Kidney capillary endothelial cell (primary cell): ENCODE measurements at places on chromosomes 5 and 9.

DNA sequence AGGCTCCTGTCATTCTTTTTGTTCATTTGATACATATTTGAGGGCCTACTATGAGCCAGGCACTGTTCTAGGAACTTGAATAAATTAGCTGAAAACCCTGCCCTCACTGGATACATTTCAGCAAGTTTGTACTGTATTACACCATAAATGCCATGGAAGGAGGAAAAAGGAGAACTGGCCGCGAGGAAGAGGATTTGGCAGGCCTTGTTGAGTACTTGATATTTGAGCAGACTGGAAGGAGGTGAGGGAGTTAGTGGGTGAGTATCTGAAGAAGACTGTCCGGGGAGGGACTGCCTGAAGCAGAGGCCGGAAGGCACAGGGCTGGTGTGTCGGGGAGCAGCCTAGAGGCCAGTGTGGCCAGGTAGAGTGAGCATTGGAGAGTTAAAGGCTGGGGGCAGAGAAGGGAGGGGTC, 4.5 kb downstream of the SNX30 start:
- DNase-seq: no peak

GRCh38 chr9:17750269-17750668, 171.4 kb downstream of the SH3GL2 start:
- no peak for DNase-seq

GRCh38 chr9:111362526-111362925, 32.5 kb upstream of the OR2K2 start:
- no peak for DNase-seq

DNA sequence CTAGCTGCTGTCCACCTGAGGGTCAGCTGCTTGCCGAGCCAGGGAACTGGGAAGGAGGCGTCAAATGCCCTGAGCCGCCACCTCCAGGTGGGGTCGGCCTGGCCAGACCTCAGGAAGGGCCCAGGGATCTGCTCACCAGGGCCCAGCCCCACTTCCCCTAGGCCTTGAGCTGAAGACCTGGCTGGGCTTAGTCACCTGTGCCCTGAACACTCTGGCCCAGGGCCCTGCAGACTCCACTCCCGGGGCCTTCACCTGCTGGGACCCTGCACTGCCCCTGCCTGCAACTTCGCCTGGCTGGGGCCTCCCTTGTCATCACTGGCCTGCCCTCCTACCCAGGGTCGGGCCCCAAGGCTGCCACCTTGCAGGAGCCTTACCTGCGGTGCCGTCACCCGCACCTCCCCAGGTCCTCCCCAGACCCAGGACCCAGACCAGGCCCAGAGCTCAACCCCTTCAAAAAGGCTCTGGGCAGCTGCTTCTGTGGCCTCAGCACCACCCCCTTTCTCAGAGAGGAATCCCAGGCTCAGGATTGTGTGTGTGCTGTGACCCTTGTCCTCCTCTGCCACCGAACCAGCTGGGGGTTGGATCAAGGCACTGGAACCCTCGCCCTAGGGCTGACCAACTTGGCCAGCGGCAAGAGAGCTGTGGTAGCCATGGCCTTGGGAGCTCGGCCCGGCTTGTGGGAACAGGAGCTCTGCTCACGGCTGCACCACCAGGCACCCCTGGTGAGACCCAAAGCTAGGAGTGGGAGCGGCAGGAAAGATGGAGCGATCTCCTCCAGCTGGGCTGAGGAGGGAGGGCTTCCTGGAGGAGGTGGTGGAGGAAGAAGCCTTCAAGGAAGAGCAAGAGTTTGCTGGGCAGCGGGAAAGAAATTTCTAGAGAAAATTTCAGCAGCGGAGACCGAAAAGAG, 1.2 kb upstream of the NELFB start:
- no peak for DNase-seq

GRCh38 chr5:40391642-40392041, 288.1 kb upstream of the PTGER4 start:
- DNase-seq: peak; percentile 10

DNA sequence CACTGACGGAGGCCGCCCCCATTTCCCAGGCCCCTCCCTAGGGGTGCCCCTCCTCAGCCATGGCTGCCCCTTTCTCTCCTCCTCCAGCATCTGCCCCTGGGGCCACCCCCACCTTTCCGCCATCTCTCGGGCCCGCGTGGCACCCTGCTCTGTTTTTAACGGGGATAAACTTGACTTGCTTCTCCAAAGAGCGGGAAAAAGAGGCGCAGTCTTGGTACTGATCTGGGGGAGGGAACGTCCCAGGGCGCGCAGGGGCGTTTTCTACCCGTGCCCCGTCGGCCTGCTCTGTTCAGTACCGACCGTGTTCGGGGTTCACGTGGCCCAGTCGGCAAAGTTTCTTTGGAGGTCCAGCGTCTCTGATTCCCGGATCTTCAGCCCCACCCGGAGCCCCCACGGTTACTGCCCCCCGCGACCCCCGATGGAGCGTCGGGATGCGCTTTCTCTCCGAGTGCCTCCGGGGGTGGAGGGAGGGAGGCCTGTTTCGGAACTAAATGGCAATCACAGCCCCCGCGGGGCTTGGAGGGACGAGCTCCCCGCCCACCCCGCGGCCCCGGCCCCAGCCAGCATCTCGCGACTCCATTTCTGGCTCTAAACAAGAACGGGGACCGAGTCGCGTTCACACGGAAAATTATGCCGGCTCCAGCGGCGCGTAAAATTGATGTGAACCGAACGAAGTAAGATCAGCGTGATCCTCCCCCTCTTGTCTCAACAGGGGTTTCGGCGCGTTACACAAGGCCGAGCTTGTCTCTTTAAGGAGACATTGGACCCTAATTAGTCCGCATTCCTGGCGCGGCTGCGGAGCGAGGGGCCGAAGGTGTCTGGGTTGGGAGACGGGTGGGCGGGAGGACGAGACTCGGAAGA, 1.1 kb upstream of the TLE4 start:
- DNase-seq: no peak

DNA sequence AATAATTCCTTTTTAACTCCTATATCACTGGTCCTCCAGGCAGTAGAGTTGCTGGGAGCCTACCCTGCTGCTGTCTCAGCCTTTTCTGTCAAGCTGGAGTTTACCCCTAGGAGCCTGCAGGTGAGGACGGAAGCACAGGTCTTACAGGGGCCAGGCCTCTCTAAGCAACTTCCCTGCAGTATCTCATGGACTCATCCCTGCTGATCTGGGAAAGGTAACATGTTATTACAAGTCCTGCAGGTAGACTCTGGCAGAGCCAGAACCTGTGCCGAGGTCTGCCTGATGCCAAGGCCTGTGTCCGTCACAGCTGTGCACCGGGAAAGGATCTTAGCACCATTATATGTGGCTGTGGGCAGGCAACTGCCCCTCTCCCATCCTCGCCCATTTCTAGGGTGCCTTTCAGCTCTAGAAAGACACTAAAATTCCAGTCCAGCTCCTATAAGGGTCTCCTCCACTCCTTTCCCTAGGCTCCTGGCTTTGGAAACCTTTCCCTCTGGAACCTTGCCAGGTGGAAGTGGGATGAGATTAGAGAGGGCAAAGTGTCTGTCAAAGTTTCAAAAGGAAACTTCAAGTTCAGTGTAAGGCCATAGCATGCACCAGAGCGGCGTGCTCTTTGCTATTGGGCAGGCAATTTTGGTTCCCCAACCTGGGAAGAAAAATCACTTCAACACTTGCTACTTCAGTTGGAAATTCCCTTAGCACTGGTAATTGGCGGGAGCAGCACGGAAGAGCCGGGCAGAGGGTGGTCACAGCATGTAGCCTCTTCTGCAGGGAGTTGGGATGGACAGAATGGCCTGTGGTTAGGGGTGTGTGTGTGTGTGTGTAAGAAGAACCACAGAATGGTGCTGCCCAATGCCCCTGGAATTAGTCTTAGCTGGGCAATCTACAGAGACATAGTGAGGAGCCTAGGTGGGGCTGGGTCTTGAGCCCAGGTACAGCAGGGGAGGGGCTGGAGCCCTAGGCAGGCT, 17.5 kb downstream of the TMEM171 start:
- DNase-seq: no peak

- peak; percentile 46 for DNase-seq
These were observed 3.3 kb downstream of the ASTN2 start for GRCh38 chr9:117411547-117411946.

- DNase-seq: no peak
These were observed 75.8 kb downstream of the INIP start for GRCh38 chr9:112642126-112642525.

DNA sequence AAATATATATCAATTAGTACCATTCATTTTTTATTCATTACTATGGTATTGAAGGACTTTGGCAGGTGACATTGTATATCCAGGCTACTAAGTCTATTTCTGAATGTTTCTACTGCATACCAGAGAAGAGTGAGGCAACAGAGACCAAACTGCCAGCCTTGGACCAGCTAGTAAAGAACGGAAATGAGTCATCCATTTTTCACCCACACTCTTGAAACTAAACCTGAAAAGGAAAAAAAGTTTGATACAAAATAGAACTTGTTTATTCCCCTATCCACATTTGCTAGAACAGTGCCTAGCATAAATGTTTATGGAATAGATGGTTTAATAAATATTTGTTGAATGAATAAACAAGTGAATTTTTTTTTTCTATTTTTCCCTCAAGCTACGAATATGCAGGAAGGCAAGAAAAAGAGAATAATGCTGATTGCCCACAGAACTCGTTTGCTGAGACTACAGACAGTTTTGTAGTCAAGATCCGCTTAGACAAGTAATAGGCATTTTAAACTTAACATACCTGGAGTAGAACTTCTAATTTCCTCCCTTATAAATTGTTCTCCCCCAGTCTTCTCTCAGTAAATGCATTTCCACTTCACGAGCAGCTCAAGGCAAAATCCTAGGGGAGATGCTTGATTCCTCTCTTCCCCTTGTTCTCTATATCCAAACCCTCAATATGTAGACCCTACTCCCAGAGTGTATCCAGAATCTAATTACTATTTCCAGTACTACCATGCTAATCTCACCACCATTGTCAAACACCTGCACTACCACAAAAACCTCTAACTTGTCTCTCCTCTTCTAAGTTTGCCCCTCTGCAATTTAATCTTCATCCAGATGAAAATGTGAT, 146.2 kb upstream of the RASA1 start:
- peak; percentile 90 for DNase-seq

DNA sequence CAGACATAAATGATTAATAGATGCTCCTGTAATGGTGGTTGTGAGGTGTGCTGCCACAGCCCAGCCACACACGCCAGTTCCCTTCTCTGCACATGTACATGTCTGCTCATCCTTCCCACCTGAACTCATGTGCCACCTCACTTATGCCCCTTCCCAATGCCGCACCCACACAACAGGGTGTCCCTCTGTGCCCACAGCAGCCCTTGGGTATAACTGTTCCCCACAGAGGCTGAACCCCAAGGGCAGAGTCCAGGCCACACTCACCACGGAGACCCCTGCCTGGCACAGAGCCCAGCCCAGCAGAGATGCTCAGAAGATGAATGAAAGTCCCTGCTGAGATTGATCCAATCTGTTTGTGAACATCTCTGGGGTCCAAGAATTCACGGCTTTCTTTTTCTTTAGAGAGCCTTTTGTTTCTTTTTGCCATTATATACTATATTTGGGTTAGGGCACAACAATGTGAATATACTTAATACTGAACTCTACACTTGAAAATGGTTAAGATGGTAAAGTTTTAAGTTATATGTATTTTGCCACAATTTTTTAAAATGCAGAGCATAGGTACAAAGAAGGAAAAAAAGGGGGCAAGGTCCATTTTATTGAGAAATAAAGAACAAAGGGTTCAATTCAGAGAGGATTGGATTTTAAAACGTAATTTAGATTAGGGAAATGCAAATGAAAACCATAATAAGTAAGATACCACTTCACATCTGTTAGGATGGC, 29.6 kb downstream of the IRF1 start:
- DNase-seq: no peak

- no peak for DNase-seq
These were observed 159.9 kb downstream of the LURAP1L start for GRCh38 chr9:12934545-12935272.

DNA sequence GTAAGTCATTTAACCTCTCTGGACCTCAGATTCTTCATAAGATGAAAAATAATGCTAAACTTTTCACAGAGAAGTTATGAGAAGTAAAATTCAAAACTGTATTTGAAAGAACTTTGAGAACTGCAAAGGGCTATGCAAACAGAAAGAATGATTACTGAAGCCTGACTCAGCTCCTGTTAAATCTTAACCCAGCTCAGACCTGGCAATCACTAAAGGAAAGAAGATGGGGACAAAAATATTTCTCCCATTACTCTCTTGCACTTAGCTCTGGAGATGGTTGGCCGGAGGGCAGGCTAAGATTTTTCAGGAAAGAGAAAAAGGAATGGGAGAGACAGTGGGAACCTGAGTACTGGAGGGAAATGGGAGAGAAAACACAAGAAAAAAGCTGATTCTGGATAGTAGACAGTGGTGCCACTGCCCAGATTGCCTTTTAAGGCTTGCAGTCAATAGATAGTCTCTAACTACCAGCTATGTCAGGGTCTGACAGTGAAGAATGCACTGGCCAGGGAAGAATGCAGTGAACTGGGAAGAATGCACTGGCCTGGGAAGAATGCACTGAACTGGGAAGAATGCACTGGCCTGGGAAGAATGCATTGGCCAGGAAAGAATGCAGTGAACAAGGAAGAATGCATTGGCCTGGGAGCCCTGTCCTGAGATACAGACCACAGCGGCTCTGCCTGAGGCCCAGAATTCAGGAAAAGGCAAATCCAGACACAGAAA, 25.2 kb upstream of the CEMIP2 start:
- DNase-seq: no peak

DNA sequence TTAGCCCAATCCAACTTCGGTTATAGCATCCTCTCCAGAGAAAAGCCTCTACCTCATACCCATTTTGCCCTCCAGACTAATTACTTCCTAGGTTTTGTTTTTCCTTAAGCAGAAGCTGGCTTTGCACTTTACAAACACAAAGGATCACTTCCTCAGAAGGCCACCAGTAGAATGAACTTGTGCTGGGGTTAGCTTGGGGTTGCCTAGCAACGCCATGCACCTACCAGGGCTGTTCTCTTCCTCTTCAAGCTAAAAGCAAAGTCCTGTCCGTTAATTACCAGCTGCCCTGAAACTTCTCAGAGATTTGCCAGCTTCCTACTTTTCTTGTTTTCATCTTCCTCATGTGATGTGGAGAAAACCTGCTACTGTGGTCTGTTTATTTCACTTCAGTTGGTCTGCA, 132.0 kb upstream of the WWC1 start:
- no peak for DNase-seq

DNA sequence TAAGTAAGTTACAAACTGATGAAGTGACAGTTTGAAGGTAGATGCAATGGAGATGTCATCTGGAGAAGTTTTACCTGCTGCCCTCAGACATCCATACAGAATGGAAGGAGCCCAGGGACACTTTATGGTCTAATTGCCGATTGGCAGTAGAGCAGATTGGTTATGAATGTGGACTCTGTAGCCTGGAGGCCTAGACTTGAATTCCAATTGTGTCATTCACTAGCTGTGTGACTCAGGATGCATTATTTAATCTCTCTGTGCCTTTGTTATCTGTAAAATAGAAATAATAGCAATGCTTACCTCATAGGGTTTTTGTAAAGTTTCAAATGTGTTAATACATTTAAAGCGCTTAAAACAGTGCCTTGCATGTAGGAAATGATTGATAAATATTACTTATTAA, 5.2 kb upstream of the TCERG1 start:
- DNase-seq: no peak

GRCh38 chr5:36367524-36367923, 65.8 kb upstream of the RANBP3L start:
- DNase-seq: no peak

DNA sequence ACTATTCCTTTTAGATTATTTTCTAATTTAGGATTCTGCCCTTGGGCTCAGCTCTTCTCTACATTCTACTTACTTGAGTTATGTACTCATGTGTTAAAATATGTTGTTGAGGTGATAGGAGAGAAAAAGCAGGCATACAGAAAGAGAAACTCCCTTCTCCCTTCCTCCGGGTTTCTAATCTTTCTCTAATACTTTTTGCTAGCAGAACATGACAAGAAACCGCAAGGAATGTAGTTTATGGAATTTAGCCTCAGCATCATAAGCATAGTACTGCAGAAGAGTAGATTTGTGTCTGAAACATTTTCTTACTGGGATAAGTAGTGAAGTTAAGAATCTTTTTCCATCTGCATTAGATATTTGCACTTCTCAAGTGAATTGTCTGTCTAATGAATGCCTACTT, 139.5 kb upstream of the CYLC2 start:
- no peak for DNase-seq
